ENCODE measurements at places on chromosomes 12 and 14.

DNA sequence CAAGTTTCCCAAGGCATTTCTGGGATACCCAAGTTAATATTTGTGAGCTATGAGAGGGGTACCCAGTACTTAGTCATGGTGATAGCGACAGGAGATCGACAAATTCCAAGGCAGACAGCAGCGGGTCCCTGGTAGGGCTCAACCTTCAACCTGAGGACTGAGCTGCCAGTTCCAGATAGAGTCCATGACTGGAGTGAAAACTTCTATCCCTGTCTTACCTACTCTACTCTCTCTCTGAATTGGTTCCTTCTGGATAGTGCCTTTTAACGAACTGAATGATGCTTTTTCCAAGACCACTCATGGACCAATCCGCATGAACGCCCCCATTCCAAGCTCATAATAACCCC lies 76.9 kb upstream of the ALG10 start:
- DNase-seq = no peak

- DNase-seq = peak; percentile 93
Observed at GRCh38 chr12:12534166-12534866, 28.3 kb downstream of the DUSP16 start.

DNA sequence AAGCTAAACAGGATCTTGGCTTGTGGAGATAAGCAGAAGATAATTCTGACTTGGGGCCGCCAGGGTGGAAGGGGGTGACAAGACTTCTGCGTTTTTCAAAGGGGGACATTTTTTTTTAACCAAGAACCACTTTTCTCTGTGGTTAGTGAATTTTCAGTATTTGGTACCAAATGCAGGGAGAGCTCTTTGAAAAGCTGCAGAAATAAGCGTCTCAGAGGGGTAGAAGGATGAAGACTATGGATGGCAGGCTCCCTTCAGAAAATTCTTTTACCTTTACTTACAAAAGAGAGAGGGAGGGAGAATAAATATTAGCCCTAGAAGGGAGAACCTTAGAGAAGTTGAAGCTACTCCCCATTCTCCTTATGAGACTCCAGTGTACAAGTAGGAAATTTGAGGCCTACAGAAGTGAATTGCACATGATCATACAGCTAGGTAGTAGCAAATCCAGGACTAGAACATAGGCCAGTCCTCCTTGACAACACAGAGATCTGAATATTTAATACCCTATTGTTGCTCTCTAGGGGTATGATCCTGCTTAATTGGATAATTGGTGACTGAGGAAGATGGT lies 840 bp downstream of the MRPL52 start:
- DNase-seq = no peak

DNA sequence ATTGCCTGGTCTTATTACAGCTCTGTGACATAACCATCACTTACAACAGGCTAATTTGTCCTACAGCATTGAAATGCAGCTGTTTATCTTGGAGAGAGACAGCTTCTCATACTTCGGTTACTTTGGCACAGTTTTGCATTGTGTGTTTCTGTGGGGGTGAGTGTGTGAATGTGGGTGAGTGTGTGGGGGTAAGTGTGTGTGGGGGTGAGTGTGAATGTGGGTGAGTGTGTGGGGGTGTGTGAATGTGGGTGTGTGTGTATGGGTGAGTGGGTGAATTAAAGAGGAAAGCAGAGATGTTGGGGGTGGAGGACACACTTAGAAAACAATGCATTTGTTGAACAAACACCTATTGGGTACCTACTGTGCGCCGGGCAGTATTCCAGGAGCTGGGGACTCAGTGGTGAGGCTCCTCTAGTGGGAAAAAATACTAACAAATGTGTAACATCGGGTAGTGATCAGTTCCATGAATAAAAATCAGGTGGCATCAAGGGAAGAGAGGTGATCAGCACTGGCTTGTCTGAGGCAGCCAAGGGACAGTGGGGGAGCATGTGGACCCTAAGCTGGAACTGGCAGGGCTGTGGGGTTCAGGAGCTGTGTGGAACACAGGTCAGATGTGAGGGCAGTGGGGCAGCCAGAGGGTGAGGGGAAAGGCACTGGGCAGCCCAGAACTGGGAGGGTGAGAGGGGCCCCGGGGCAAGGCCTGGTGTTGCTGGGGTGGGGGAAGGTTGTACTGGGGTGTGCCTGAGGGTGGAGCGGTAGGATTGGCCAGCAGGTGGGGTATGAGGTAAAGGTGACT lies 44.1 kb upstream of the AMN start:
- no peak for DNase-seq

GRCh38 chr14:37601865-37602264 lies 6.4 kb downstream of the TTC6 start:
- DNase-seq = no peak

DNA sequence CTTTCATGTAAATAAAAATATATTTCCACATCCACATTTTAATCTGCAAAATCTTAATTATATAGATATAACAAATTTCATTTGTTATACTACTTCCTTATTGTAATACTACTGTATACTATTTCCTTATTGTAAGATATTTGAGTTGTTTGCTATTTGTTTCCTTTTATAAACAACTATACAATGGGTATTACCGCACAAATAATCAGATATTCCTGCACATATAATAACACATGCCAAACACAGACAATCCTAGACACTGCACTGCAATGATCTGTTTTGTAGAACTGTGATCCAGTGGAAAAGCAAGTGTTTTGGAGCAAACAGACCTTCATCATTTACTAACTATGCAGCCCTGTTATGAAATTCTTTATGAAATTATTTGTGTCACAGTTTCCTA lies 30.5 kb downstream of the PRKD1 start:
- no peak for DNase-seq

- no peak for DNase-seq
Observed at GRCh38 chr12:118611295-118611694, 234.9 kb downstream of the SUDS3 start.

- DNase-seq = no peak
Observed at GRCh38 chr14:64461221-64461620, 4.1 kb upstream of the AKAP5 start.

DNA sequence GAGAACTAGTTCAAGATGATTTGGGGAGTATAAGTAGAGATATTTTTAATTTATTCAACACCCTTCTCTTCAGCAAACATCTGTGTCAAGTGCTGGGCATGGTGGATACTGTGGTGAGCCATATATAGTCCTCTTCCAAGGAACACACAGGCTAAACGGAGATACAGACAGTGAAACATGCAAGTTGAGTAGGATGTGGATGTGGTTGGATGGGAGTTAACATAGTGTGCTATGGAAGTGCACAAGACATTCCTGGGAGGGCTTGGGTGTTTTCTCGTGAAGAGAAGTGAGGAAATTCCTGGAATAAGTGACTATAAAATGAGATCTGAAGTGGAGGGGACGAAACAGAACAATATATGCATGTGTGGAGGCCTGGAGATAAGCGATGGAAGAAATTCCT lies 181.1 kb upstream of the NPAS3 start:
- no peak for DNase-seq

- no peak for DNase-seq
Observed at GRCh38 chr14:69666112-69666511, 54.7 kb downstream of the SUSD6 start.

DNA sequence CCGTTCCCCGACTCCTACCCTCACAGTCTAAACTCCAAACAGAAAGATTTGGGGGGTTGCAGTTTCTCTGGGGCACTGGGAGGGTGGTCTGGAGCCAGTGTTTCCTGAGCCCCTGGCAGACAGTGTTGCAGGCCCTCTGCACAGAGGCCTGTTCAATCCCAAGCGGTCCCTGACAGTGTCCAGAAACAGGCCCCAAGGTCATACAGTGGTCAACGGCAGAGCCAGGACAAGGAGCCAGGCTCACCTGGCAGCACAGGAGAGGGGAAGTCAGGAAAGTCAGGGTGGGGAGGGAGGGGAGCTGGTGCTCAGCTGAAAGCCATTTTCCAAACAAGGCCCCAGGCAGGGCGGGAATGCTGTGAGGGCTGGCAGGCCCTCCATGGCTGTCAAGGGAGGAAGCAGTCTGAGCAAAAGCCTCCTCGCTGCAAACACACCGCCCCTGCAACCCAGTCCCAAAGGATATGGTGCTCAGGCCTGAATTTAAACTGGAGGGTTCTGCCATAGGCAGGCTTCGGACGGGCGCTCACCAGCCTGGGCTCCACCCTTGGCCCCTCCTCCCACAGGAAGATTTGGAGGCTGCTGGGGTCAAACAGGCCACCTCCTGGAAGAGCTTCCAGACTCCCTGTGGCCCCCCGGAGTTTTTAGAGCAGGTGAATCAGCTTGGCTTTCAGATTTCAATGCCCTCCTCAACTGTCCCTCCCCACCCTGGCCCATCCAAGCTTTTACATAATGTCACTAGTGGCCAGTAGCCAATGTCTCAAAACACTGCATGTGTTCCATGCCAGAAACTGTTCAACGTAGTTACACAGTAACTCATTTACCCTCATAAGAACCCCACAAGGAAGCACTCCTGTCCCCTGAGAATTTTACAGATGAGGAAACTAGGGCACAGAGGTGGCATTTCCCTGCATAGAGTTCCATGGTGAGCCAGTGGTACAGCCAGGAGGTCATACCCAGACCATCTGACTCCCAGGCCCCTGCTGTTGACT lies 41.5 kb downstream of the CHGA start:
- no peak for DNase-seq

- DNase-seq = no peak
Observed at GRCh38 chr14:53855574-53855973, 101.1 kb downstream of the BMP4 start.

DNA sequence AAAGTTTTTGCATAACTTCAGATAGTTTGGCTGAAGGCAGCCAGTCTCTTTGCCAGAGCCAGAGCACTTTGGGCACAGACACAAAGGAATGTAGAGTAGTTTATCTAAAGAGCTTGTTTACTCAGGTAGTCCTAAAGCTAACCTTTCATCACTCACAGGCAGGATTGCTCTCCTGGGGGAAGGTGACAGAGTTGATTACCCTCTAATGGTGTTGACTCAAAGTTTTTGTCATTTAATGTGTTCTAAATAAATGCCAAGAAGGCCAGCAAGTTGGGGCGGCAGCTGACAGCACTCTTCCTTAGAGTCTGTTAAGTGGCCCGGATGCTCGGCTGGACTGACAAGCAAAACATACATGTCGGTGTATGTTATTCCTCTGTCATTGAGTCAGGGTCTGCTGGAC lies 9.3 kb upstream of the TAS2R46 start:
- DNase-seq = no peak

DNA sequence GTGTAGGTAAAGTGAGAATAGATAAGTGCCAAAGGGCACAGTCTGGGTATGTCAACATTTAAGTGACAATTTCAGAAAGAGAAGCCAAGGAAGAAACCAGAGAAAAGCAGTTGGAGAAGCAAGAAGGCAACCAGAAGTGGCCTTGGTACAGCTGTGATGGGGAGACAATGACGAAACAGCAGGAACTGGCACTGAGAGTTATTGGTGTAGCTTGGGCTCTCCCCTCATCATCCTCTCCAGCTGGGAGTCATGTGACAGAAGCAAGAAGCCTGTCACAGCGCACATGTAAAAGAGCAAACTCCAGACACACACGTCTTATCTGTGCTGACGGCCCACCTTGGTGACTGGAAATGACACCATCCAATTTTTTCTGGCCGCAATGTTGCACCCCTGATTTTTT lies 203.3 kb upstream of the NUDT4 start:
- peak; percentile 19 for DNase-seq

- DNase-seq = no peak
Observed at GRCh38 chr14:99539491-99539890, 58.3 kb downstream of the CCNK start.

All from SK-N-DZ (cell line).